Activated CD4-positive, alpha-beta T cell treated with anti-CD3 and anti-CD28 coated beads, Interleukin-2, amount 10 ng/mL, durations not matched to agents 7 days and 5 days (primary cell): ENCODE measurements at places on chromosomes 5 and 9. TPM values are rescaled to one million over a fixed set of nuclear protein-coding genes. Genes with fewer than 3 reads are reported as not detected.

FCN2 gene
- not detected for total RNA-seq

ADAMTS6 gene
- 2.8 TPM for total RNA-seq

SYK gene
- 0.92 TPM for total RNA-seq

PHYKPL gene
- total RNA-seq = 138 TPM

TAF11L6 gene
- total RNA-seq = not detected

PCDHB5 gene
- total RNA-seq = not detected

C5orf46 gene
- total RNA-seq = not detected

SLC25A25 gene
- total RNA-seq = 14.6 TPM

MTAP gene
- 57.4 TPM for total RNA-seq

ENG gene
- total RNA-seq = 17.3 TPM

ANKDD1B gene
- total RNA-seq = not detected

GRIN1 gene
- total RNA-seq = 0.05 TPM

KIF2A gene
- 204 TPM for total RNA-seq

GFRA3 gene
- 0.21 TPM for total RNA-seq

ARL14EPL gene
- not detected for total RNA-seq

QRFP gene
- total RNA-seq = not detected

CKMT2 gene
- total RNA-seq = not detected

TPPP gene
- total RNA-seq = 0.05 TPM

CER1 gene
- total RNA-seq = not detected
